Fibroblast of the aortic adventitia (primary cell): ENCODE measurements at places on chromosomes 13 and 19. TPM values are rescaled to one million over a fixed set of nuclear protein-coding genes. Genes with fewer than 3 reads are reported as not detected.

DNA sequence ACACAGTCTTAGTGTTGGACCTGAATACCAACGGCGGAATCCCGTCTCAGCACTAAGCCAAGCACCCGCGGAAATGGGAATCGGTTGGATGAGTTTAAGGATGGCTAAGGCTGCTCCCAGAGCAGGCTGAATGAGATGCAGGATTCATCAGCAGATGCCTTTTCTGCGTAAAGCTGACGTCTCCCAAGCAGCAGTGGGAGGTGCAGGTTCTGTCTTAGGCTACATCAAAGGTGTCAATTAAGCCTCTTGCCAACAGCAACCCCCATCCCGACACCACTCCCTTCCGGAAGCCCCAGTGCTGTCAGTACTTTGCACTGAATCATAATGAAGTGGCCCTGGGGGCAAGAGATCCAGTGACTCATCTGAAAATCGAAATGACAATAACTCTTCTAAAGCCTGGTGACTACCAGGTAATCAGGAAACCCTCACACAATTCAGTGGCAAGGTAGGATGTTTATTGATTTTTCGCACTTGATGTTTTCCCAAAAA lies 275.6 kb downstream of the DCLK1 start:
- DNase-seq, result no peak

DNA sequence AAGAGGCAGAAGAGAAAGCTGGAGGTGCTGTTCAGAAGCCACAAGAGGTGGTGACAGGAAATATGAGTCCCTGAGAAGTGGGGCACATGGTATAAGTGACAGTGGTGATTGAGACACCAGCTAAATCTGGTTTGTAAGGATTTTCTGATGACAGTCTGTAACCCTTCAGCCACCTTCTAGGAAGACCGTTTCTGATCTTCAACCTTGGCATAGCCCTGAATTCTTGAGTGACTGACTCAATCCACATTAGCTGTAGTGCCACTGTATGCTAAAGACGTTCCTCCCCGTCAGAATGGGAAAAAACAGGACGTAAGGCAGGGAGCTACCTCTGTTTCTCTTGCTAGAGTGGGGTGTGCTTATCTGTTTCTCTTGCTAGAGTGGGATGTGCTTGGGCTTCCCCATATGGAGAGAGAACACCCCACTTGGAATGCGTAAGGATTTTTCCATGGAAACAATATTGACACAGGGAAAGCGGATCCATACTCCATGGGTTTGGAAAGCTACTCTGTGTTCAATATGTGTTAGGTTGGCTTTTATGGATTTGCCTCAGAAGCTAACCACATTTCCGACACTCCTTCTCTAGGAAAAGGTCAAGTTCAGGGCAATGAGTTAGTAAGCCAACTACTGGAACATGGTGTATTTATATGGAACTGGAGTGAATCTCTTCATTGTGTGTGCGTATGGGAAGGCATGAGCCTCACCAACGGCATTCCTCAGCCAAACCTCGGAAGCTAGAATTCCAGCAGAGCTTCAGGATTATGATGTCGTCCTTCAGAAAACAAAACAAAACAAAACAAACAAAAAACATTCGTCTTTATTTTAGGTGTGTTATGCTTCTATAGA lies 948.8 kb upstream of the SLC10A2 start:
- peak; percentile 48 for DNase-seq

The ZNF865 gene
- 0.08 and 1.5 TPM in 2 replicates for total RNA-seq

The DPF1 gene
- total RNA-seq, result 2.7 and 3.3 TPM in 2 replicates

DNA sequence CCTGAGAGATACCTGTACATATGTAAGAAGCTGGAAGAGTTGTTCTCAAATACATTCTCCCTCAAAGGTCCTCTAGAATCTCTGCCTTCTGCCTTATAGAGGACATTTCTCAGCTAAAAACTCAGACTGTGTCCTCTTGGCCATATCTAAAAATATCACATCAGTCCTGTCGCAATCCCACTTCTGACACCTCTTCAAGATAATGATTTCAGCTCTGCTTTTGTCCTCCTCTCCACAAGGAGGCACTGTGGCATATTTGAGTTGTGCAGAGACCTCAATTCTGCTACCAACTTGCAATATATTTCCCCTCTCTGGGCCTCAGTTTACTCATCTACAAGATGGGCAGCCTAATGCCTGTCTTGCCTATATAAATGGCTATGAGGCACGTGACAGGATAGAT lies 16.6 kb downstream of the ADAMTS10 start:
- peak; percentile 45 for DNase-seq

The VAV1 gene
- total RNA-seq, result not detected in 2 replicates

GRCh38 chr19:1105008-1105872 lies 1.4 kb downstream of the GPX4 start:
- DNase-seq, result peak; percentile 49
